ENCODE measurements at places on chromosomes 12 and 14.

DNA sequence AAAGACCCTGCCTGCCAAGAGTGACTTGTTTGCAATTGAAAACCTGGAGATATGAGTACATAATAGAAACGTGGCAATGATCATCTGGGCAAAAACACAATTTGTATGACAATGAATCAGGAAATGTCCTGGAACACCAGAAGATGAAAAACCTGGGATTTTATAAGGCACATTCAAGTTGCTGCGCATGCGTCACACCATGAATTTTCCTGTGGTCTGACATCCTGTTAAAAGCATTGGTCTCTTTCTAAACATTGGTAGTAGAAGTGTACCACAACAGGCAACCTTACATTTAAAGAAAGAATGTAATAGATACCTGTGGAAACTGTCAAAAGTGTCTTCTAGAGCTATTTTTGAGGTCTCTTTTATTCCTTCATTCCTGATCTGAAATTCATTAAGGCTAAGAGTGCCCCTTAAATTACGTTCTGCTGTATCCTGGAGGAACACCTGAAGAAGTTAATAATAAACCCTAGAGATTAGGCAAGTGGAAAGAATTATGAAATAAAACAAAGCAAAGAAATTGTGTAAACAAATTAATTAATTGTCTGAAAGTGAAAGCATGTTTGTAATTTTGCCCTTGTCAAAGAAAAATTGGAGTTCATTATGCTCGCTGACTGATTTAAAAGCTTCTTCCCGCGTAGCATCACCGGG is 676.5 kb downstream of the DIO2 start:
- no peak for DNase-seq

DNA sequence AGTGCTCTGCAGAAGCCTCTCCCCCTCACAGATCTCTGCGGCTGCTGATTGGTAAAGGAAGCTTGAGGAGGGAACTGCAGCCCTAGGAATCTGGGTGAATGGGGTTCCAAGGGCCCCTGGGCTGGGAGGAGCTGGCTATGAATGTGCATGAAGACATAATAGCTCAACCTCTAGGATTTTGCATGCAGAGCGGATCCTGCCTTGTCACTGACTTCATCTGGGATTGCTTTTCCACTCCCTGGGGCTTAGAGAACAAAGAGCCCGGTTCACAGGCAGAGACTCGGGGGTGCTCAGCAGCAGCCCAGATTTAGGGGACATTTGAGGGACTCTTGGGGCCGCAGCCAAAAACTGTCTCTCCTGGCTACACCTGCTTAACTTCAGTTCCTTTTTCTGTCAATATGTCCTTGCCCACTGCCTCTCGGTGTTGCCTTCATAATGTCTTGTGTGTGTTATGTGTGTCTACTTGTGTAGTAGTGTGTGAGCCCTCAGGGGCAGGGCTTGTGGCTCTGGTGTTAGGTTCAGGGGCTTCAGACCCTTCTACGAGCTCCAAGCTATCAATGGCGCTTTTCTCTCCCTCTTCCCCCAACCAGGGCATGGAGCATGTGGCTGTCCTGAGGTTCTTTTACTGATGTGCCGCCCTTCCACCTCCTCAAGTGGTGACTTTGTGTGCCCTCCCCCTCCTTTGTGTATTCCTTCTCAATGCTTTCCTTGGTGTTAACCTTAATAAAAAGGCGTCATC is 1.9 kb downstream of the CCDC184 start:
- DNase-seq: no peak

DNA sequence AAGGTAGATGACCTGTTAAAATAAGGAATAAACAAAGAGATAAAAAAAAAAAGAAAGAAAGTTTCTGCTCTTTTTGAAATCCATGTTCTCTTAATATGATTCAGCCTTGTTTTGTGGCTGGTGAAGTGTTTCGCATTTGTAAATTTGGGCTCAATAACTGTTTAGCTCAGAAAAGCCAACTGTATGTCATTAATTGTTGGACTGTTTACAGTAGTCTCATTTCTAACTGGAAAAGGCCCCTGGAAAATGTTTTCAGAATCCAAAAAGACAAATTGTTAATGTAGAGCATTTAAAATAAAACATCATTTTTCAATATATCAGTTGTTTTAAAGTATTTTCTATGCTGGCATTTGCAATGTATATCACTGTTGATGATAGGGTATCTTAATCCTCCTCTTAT is 47.4 kb upstream of the DYRK2 start:
- DNase-seq: no peak

DNA sequence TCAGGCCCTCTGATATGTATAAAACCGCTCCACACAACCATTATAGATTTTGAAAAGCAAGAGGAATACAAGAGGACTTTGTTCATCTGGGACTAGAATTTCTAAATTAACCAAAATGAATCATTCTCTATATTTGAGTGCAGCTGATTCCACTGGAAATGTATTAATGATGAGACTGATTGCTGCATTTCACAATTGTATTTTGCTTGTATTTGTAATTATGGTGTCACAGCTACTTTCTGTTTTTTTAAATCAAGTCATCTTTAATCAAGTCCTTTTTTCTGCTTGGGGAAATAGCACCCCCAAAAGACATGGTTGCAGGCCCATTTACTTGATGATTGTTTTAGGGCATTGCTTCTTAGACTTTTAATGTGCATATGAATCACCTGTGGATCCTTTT is 162.4 kb downstream of the KICS2 start:
- no peak for DNase-seq

DNA sequence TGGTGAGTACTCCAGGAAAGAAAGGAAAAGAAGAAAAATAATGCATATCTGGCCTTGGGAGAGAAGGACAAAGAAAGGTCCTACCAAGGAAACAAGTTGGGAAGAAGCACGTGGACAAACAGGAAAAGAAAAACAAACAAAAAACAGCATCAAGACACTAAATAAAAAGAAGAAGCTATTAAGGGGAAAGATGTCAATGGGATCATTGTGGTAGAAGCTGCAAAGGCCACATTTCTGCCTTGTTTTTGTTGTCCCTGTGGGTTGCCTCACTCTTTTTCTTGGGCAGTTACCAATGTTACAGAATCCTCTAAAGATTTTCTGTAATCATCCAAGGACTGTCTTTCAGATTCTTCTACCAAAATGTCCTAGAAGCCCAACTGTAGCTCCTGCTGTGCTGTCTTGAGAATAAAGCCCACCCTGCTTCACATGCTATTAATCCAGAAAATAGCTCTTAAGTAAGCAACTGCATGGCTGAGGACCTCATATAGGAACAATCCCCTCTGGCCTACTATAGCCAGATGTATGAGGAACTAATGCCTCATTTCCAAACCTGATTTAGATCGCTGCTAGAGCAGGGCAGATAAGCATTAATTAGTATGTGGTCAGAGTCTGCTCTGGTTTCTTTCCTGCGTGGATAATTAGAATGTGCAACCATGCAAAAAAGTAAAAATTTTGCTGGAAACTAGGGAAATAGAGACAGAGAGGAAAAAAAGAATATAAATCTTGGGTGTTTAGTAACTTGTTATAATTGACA is 10.2 kb upstream of the CPNE8 start:
- DNase-seq: no peak

- DNase-seq: no peak
Measured at GRCh38 chr12:106044773-106045172, 94.0 kb downstream of the NUAK1 start.

GRCh38 chr12:33265900-33266299 is 173.7 kb downstream of the SYT10 start:
- no peak for DNase-seq

GRCh38 chr12:124391340-124392261 is 96.7 kb downstream of the RFLNA start:
- no peak for DNase-seq

Data from pancreas (tissue), 10 donors.